ENCODE measurements at places on chromosomes 1 and 21.

GRCh38 chr1:16075337-16076030 is 2.0 kb upstream of the FAM131C start:
- DNase-seq: no peak

DNA sequence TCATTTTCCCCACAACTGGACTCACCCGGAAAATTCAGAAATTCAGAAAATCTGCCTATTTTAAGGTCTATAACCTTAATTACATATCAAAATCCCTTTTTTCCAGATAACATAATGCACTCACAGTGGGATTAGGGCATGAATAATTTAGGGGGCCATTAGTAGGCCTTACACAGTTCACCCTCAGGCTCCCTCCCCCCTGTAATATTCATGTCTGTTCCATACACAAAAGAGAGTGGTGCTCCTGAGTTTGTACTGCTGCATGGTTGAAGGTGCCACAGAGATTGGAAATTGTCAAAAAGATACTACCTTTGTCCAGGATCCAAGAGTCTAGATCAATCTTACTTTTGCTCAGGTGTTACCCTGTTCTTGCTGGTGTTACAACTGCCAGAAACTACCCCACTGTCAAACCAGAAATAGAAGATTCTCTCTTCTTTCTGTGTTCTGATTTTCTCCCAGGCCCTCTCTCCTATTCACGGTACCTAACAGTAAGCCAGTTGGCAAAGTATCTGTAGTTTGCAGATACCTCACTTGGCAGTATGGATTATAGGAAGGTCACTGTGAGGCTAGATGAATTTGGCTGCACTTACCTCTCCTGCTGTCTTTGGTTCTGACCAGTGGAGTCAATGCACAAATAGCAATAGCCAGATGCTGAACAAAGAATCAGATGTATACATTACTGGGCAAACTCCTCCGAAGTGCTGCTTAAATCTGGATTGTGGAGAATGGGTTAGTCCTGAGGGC is 53.2 kb downstream of the C1orf198 start:
- no peak for DNase-seq

DNA sequence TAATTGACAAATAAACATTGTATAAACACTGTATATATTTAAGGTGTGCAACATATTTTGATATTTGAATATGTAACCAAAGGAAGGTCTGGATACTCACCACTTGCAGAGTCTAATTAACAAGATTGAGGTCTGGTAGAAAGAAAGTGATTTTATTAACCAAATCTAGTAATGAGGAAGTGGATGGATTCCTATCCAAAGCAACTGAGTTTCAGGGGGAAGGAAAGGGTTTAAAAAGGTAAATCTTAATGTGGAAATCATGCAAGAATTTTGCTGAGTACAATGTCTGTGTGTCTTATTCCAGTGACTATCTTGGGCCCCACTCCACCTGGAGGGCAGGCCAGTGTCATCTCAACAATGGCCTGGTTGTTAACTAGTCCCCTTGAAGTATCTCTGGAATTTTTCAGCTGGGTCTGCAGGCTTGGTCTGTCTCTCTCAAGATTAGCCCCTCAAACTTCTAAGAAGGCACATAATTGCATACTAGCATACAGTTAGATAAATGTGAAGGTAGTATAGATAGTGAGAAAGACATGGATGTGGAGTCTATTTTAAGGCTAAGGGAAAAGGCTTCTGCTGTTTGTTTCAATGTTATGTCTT is 262.7 kb upstream of the RGS18 start:
- peak; percentile 31 for DNase-seq

DNA sequence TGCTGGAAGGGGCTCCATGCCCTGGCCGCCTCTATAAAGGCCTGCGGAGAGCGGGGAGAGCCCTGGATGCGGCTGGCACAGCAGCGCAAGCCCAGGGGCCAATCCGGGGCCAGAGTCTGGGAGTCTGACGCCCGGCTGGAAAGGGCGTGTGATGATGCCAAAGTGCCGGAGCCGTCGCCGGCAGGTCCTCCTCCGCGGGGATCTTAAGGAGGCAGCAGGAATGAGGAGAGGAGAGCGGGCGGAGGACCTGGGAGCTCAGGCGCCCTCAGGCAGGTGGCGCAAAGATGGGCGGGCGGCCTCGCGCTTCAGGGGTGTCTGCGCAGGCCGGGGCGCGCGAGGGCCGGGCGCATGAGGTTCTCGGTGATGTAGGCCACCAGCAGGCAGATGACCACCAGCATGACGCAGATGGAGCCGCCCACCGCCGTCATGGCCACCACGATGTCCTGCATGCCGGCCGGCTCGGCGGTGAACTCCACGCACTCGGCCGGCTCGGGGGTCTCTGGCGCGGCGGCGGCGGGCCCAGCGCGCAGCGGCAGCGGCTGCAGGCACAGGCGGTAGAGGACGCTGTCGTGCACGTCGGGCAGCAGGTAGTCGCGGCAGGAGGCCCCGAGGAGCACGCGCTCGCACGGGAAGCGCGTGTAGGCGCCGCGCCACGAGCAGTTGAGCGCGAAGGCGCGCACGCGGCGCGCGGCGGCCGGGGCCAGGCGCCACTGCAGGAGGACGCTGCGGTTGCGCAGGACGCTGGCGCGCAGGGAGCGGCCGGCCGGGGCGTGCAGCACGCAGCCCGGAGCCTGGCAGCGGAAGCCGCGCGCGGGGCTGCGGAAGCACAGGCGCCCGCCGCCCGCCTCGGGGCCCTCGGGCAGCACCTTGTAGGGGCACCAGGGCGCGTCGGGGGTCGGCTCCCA is 653 bp downstream of the FNDC10 start:
- DNase-seq: peak; percentile 78

GRCh38 chr1:44327679-44328491 is 27.2 kb downstream of the ERI3 start:
- no peak for DNase-seq

GRCh38 chr1:61376151-61376550 is 293.8 kb downstream of the NFIA start:
- no peak for DNase-seq

GRCh38 chr1:228297822-228298221 is 90.0 kb downstream of the OBSCN start:
- DNase-seq: no peak

DNA sequence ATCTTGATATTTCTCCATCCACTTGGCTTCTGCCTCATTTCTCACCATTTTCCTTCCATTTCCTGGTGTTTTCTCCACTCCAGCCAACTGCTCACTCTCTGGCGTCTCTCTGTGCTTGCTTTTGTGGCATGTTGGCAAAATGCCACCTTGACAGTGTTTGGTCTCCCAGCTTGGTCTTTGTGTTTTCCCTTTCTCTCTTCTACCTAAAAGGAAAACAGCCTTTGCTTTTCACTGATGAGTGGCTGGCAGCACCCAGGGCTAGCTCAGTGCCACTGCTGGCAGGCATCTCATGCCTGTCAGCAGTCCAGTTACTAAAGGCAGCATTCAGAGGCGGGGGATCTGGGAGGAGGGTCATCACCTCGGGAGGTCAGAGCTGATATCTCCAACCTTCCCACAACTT is 55.3 kb upstream of the DSCAM start:
- no peak for DNase-seq

GRCh38 chr1:19432943-19433718 is 52.2 kb downstream of the CAPZB start:
- no peak for DNase-seq

DNA sequence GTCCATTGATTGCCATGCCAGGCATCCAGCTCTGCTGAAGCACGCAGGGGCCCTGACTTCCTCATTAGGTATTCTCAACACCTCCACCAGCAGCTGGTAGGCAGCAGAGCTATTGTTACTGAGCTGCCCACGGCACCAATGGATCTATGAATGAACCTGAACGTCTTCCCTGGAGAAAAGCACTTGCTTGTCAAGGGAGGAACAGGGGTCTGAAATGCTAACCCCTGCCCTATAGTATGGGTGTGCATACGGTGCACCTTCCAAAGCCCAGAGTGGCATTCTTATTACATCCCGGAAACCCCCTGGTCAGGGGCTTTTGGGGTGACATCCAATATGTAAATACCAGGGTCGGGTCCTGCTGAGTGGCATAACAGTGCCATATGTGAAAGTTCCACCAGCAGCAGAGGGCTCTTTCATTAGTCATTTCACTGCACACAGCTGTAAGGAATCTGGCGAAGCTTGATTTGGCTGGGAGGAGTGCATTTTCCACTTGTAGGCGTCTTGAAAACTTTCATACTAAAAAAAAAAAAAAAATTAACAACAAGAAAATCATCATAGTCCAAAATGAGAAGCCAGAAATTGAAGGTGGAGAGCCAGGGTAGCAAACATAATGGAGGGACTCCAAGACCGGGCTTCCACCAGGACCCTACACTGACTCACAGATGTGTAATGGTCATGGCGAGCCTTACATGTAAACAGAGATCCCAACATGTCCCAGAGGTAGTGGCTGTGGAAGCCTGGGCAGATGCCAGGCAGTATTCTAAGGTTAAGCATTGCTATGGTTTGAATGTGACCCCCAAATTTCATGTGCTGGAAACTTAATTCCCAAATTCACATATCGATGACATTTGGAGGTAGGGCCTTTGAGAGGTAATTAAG is 58.8 kb upstream of the PRDX6 start:
- no peak for DNase-seq

- no peak for DNase-seq
Observed at GRCh38 chr21:18443701-18444100, 40.1 kb upstream of the TMPRSS15 start.

GRCh38 chr1:24914226-24915069 is 15.6 kb downstream of the RUNX3 start:
- DNase-seq: no peak

GRCh38 chr1:117752661-117753060 is 146.8 kb downstream of the TENT5C start:
- no peak for DNase-seq

- peak; percentile 31 for DNase-seq
Observed at GRCh38 chr1:152141971-152142584, 16.9 kb downstream of the RPTN start.

DNA sequence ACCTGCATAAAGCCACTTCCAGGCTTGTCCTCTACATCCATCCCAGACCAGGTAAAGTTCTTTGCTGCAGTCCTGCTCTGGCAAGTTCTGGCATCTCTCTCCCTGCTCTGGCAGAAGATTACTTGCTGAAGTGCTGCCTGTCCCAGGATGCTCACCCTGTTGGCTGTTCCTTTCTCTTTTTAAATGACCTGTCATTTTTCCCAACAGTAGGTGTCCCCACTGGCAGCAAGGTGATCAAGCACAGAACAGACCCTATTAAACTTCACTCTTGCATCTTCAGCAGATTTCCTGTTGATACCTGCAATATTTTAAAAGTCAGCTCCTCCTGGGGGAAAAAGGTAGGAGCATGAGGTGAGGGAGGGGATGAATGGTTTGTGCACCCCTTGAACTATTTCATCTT is 332.6 kb downstream of the PBX1 start:
- no peak for DNase-seq

DNA sequence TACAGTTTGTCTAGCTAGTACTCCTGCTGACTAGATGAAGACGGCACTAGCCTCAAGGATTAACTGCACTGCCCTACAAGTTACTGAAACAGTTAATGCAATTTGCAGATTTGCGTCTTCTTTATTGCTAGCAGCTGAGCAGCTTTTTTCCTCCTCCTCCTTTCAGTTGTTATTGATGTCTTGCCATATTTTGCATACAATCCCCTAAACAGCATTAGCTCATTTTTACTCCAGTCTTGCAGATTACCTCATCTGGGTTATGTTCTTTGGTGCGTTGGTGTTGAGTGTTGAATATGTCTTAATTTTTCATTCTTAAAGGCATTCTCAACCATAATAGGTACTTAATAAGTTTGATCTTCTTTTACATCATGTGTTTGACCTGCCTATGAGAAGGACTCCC is 363.4 kb upstream of the LYPLAL1 start:
- no peak for DNase-seq

DNA sequence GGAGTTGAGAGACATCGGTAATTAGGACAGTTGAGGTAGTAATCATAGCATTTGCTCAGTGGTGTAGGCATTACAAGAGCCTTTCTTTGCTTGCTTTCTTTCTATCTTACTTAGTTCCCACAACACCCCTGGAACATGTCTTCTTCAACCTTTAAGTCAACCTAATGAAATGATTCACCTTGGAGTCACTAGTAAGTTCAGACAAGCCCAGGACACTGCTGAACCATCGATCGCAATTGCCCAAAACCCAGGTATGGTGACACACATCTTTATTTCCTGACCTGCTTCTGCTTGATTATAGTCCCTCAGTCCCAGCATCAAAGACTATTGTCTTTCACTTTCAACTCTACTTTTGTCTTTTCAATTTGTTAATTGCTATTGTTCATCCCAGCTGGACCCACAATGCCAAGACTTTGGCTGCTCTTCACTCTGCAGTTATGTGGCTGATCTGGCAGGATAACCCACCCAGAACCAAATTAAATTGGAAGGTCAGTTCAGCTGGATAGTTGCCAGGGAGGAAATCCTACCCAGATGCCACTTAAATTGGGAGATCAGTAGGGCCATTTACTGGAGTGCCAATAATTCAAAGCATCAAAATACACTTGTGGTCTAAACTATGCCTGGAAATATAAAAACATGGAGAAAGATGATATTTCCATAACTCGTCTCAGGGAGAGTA is 272.9 kb downstream of the RWDD3 start:
- DNase-seq: no peak

DNA sequence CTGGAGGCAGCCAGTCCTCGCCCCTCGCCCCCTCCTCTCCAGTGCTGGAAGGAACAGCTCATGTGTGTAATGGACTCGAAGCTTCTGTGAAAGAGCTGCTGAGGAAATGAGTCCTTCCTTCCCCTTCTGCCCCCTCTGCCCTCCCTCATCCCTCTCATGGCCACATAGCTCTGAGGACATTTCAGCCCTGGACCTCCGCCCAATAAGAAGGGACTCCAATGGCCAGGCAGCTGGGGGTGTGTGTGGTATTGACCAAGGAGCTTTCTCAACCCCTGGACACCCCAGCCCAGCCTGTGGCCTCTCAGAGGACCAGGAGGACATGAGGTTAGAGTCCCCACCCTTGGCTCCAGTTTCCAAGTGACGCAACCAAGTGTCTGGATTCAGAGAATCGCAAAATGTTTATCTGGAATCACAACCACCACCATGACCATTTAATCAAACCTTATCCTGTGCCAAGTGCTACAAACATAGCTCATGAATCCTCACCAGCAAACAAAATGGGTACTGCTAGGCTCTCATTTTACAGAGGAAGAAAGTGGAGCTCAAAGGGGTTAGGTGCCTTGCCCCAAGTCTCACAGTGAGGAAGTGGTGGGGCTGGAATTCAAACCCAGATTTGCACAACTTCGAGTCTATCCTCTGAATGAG is 47.8 kb upstream of the ECE1 start:
- DNase-seq: no peak

DNA sequence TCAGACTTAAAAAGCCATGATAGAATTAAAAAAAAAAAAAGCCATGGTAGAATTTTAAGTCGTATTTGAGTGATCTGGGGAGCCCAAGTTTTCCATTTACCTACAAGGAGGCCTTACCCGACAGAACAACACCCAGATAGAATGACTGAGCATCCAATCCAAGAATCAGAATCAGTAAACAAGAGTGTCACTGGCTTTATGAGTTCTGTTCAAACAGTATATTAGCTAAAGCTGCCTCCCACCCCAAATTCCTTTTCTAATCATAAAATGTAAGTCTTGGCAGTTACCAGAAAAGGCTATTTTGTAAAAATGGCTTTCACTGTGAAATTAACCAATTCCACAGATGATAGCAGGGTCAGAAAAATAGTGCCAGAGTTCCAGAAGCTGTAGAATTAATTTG is 1.2 kb downstream of the GTF2B start:
- no peak for DNase-seq
